ENCODE measurements at places on chromosomes 7 and 10.

GRCh38 chr7:26199301-26200037, 1.1 kb downstream of the HNRNPA2B1 start:
- DNase-seq: peak; percentile 44

- DNase-seq: no peak
Measured at GRCh38 chr7:98869027-98869596, 702 bp downstream of the TMEM130 start.

GRCh38 chr10:49465736-49466135, 69.8 kb upstream of the DRGX start:
- no peak for DNase-seq

DNA sequence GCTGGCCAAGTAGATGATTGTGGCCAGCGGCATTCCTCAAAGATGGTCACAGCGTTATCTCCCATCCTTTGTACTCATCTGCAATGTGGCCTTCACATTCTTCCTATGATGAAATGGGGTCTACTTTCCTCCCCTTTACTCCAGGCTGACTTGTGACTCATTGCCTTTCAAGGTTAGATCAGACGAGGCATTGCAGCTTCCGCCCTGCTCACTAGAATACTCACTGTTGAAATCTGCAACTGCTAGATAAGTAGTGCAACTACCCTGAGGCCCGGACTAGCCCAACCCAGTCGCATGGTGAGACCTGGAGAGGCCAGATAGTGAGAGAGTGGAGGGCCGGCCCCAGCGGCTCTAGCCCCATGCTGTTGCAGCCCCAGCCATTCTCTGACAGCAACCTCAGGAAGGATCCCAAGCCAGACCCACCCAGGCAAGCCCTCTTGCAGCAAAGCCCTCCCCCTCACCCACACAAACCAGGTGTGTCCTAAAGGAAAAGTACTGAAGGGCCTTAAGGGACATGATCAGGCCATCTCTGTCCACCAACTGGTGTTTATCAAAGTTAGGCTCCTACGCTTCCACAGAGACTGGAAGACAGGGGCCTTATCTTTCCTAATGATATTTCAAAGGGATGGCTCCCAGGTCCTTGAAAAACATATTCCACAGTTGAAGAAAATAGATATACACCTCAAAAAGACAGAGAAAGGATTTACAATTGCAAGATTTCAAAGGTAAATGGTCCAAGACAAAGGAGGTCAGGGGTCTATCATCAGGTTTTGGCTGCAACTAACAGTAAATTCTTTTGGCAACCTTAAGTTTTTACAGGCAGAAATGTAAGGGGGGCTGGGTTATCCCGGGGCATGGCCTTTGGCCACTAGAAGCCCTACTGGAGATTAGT, 107.2 kb upstream of the TRIM24 start:
- no peak for DNase-seq

DNA sequence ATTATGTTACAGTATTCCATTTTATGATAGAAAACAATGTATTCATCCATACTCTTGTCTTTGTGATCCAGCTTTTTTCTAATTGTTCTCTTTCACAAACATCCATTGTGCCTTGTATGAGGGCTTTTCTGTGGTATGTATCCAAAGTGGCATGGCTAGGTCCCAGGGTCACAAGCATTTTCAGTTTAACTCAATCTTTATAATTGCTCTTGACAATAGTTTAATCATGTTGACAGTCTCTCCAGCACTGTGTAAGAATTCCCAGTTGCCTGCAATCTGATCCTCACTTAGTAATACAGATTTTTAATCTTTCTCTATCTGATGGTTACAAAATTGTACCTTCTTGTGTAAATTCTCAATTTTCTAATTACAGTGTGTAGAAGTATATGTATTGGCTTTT, 533.4 kb downstream of the NEBL start:
- DNase-seq: no peak

DNA sequence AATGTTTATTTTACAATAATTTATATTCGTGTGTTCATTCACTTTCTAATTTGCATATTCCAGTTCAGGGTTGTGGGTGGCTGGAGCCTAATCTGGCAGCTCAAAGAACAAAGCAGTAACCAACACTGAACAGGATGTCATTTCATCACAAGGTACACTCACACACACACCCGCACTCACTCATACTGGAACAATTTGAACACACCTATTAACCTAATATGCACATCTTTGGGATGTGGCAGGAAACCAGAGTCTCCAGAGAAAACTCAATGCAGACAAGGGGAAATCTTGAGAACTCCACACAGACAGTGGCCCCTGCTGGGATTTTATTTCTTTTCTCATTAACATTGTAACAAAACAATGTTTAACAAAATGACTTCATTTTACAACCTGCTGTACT, 97.4 kb downstream of the TWIST1 start:
- no peak for DNase-seq

DNA sequence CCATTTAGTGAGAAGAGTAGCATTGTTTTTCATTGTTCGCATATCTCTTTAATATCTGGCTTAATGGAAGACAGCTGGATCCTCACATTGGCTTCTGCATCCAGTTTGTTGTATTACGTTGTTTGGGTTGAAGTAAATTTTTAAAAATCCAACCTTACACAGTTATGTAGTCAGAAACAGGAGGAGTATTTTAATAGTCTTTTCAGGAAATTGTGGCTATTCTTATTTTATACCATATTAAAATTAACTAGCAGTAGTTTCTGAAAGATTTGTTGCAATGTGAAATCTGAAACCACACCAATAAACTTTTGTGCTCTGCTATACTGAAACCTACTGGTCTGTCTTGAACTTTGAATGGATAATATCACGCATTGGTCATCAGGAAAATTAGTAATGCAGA, 27.9 kb downstream of the MYPN start:
- DNase-seq: no peak

DNA sequence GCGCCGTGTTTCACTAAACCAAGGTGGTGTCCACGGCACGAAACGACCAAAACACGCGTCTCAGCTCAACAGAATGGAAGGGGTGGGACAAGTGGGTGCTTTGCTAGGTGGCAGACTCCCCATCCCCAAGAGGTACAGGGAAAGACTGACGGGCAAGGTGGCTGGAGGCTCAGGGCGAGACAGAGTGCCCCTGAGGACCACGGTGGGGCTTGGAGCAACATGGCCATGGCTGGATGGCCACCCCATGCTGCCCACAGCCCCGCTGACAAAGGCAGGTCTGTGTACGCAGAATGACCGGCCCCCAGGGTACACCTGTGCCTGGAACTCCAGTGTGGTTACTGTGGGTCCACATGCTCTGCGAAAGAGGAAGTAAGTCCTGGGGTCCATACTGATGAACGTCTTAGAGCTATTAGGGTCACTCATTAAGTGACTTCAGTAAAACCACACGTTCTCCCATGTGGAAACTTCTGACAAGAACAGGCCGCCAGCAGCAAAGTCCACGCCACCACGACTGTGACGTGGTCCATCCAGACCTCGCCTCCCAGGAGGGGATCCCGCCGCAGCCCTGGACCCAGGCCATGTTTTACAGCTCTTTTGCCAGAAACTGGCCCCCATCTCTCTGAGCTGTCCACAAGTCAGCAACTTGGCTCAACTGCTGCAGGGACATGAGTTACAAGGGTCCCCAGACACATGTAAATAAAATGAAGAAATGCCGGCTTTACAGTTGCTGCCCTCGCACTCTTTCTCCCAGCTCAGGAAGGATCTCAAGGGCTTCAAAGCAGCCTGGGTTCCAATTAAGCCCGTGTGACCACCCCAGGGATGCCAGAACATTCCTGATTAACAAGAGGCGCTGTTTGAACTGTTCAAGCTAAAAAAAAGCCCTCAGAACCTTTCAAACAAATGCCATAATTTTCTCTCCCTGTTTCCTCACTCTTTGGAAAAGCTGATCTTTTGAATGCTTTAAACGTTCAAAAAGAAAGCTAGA, 66.8 kb downstream of the MAD1L1 start:
- no peak for DNase-seq

DNA sequence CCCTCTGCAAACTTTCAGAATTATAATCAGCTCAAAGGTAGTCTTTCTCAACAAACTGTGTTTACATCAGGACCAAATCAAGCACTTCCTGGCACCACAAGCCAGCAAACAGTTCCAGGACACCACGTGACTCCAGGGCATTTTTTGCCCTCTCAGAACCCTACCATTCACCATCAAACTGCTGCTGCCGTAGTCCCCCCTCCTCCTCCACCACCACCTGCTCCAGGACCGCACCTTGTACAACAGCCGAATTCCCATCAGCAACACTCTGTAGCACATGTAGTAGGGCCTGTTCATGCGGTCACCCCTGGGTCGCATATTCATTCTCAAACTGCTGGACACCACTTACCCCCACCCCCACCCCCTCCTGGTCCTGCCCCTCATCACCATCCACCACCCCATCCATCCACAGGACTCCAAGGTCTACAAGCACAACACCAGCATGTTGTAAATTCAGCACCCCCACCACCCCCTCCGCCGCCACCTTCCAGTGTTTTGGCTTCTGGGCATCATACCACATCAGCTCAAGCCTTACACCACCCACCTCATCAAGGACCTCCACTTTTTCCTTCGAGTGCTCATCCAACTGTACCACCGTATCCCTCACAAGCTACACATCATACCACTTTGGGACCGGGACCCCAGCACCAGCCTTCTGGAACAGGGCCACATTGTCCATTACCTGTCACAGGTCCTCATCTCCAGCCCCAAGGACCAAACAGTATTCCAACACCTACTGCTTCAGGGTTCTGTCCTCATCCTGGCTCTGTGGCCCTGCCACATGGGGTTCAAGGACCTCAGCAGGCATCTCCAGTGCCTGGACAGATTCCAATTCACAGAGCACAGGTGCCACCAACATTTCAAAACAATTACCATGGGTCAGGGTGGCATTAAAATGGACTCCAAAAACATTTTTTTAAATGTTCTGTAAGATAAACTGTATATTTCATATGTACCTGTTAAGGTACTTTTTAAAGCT, 98.7 kb downstream of the KMT2E start:
- no peak for DNase-seq

GRCh38 chr10:7480742-7481367, 70.0 kb upstream of the SFMBT2 start:
- no peak for DNase-seq

GRCh38 chr7:27062946-27063345, 32.9 kb downstream of the HOXA1 start:
- no peak for DNase-seq

DNA sequence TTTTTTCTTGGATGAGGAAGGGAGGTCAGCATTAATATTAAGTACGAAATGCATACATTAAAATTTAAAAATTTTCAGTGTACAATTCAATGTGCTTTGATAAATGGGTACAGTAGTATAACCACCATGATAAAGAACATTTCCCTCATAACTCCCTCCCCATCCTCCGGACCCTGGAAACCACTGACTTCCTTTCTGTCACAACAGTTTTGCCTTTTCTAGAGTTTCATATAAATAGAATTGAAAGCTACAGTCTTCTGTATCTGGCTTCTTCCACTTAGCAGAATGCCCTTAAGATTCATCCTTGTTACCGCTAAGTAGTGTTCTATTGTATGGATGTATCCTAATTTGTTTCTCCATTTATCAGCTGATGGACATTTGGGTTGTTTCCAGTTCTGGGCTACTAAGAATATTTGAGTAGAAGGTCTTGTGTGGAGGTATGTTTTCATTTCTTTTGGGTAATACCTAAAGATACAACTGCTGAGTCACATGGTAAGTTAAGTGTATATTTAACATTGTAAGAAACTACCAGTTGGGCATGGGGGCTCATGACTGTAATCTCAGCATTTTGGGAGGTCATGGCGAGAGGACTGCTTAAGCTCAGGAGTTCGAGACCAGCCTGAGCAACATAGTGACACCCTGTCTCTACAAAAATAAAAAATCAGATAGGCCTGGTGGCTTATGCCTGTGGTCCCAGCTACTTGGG, 30.8 kb downstream of the ABI1 start:
- no peak for DNase-seq

DNA sequence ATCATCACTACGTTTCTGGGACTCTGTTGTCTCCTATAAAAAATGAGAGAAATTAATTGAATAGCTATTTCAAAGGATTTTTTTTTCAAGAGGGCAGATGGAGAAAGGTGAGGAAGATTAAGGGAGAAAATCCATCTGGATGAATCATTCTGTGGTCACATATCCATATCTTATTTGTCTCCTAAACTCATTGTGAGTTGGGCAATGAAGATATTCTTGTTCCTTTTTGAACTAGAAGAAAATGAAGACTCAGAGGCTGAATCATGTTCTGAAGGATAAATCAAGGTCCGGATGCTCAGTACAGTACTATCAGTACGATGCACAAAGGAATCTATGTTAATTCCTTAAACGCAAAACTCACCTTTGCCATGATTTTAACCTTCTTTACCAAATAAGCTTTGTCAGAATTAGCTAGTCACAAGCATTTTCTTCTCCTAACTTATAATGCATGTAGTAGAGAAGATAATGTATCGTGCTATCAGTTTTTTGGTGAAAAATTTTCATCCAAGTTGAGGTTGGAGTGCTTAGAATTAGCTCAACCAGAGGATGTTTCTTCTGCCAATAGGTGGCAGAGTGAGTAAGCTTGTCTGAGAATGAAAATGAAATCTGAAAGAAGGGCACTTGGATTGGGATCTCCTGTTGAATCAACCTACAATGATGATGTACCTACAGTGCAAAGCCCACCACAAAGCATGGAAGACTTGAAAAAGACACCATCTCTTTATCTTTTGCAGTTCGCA, 446.9 kb downstream of the KIF20B start:
- DNase-seq: no peak

- DNase-seq: no peak
Measured at GRCh38 chr7:23287612-23288011, 11.5 kb upstream of the MALSU1 start.

GRCh38 chr7:105853931-105854419, 22.4 kb downstream of the ATXN7L1 start:
- DNase-seq: no peak

DNA sequence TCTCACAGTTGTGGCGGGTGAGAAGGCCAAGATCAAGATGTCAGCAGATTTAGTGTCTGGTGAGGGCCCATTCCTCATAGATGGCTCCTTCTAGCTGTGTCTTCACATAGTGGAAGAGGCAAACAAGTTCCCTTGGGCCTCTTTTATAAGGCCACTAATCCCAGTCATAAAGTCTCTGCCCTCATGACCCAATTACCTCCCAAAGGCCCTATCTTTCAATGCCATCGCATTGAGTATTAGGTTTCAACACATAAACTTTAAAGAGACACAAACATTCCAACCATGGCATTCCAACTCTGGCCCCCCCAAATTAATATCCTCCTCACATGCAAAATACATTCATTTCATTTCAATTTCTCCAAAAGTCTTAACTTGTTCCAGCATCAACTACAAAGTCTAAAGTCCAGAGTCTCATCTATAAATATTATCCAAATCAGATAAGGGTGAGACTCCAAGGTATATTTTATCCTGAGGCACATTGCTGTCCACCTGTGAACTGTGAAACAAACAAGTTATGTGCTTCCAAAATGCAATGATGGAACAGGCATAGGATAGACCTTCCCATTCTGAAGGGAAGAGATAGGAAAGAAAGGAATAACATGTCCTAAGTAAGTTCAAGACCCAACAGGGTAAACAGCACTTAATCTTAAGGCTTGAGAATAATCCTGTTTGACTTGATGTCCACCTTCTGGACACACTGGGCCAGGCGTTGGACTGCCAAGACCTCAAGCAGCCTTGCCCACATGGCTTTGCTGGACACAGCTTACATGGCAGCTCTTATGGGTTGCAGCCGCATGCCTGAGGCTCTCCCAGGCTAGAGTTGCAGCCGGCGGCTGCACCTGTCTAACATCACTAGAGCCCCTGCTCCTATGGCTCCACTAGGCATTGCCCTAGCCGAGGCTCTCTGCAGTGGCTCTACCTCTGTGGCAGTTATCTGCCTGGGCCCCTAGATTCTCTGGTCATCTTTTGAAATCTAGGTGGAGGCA, 312.8 kb downstream of the TNS3 start:
- DNase-seq: no peak

Measured in stimulated activated CD8-positive, alpha-beta memory T cell treated with anti-CD3 and anti-CD28 coated beads, Interleukin-12 subunit alpha, Interleukin-12 subunit beta, amount 100 ng/mL, for 1 hour (primary cell).